ENCODE measurements at places on chromosomes 12 and 14.
A peak's percentile ranks its signal among the peaks of the same experiment; 100 is the strongest.

GRCh38 chr12:119447126-119447525 lies 112.6 kb downstream of the CCDC60 start:
- DNase-seq = no peak

GRCh38 chr12:131129839-131130238 lies 176.1 kb downstream of the ADGRD1 start:
- DNase-seq = no peak

- DNase-seq = no peak
These were observed 28.6 kb upstream of the ADGRD1 start for GRCh38 chr12:130924966-130925665.

- no peak for DNase-seq
These were observed 86.8 kb upstream of the EIF5 start for GRCh38 chr14:103247169-103247606.

DNA sequence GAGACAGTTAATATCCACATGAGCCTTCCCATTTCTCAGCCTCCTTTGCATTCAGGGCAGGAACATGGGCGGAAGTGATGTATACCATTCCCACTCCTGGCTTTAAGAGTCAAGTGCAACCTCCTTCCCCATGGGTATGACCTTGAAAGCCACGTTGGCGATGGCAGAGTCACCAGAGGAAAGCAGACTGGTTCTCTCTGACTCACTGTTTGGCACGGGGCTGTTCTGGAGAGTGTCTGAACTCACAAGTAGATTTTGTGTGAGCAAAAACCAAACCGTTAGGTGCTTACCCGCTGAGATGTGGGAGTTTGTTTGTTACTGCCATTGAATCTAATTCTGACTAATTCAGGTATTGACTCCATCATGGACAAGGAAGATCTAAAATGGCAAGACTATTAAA lies 36.7 kb upstream of the PZP start:
- no peak for DNase-seq

DNA sequence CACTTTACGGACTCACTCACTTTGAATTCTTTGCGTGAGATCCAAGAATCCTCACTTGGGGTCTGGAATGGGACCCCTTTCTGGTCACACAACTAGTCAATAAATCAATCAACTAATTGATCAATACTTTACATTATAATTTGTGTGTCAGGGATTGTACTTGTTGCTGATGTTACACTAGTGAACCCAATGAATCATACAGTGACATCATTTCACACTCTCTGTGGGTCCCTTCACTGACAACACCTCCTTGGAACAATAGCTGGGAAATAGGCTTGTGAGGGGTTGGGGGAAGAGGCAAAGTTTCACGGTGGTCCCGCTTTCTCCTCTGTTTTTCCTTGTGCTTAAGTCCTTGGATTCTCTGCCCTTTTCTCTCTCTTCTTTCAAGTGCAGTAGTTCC lies 35.0 kb downstream of the TPH2 start:
- no peak for DNase-seq

DNA sequence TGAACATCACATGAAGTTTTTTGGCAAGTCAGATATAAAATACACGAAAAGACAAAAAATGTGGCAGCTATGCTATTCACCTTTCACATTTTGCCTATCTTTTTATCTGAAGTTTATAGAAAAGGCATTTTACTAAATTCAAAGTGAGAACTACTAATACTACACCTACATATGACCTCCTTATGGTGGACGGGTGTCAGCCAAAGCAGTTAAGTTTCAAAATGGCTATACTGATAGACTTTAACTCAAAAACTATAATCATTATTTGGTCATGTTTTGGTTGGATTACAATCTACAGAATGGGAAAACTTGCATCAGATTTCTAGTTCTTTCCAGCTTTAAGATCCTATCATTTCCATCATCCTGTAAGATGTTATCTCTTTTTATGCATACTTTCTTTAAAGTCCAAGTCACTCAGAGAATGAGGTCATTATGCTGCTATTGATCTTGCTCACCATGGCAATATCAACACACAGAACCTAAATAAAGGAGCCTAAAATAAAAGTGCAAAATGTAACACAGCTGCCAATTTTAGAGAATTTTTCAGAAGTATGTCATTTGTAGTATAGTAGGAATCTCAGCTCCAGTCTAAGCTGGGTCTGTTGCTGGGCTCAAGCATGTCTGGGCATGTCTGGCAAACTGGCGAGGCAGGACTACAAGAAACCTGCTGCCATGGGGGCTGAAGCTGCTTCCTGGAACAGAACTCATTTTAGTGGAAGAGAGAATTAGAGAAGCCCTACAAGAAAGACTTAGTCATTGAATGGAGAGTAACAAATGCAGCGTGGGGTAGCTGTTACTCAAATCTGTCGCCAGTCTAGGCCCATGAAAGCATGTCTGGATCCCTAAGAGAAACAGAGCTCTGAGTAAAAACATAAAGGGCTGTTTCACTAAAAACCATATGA lies 7.6 kb upstream of the AEBP2 start:
- DNase-seq = no peak

GRCh38 chr14:104724407-104724980 lies 465 bp downstream of the ADSS1 start:
- peak; percentile 44 for DNase-seq

DNA sequence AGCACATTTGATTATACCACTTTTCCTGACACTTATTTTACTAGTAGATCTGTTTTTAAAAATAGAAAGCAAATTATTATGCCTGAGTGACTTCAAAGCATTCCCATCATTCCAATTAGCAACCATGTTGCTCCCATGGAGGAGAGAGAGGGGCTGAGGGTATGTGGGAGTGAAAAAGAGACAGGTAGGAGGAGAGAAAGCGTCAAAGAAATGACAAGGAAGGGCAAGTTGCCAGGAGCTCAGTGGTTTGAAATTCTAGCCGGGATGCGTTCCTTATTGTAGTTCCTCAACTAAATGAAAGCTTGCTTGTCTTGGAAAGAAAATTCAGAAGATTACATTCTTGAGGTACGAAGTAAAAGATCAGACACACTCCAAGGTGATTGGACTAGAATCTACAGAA lies 92.4 kb upstream of the PKP2 start:
- no peak for DNase-seq

DNA sequence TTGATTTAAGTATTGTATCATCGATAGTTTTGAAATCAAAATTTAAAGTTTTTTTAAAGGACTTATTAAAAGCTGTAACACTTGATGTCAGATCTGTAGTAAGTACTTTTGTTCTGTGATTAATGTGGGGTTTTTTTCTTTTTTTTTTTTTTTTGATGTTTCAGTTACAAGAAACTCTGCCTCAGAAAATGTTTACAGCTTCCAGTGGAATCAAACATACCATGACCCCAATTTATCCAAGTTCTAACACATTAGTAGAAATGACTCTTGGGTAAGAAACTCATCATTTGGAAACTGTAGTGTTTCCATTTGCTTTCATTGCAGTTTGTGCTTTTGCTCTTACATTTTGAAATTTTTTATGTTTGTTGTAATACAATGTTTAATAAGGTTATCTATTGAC lies 45.6 kb downstream of the TBK1 start:
- DNase-seq = no peak

GRCh38 chr14:77763316-77763715 lies 2.4 kb upstream of the SNW1 start:
- no peak for DNase-seq

DNA sequence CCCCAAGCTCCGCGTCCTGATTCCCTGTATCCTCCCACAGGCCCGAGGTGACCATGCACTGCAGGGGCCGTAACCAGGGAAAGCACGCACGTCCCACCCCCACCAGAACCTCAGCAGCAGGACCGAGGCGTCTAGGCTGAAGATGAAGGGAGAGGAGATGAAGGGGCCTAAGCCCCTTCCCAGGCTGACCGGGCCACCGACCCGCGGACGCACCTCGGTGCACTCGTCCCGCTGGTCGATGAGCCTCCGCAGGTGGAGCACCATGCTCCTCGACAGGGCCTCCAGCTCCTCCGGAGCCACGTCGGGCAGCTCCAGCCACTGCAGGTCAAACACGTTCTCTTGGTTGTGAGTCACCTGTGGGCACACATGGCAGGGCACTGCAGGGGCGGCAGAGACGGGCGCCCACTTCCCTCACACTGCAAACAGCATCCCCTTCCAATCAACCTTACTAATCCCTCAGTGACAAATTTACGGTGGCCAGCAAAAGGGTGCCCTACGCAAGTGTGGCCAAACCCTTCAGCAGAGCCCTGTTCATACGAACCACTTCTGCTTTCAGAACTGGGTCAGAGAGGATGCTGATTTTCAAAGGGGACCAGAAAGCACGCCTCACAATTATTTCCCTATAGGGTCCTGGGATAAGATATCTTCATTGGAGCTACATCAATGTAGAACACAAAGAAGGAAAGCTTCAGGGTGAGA lies 77.8 kb downstream of the CCDC88C start:
- DNase-seq = no peak

- DNase-seq = no peak
These were observed 37.5 kb downstream of the GPR68 start for GRCh38 chr14:91207008-91207407.

GRCh38 chr14:94423453-94424056 lies 29.0 kb downstream of the SERPINA11 start:
- DNase-seq = no peak

GRCh38 chr12:13075118-13075480 lies 28.4 kb downstream of the GSG1 start:
- DNase-seq = no peak

DNA sequence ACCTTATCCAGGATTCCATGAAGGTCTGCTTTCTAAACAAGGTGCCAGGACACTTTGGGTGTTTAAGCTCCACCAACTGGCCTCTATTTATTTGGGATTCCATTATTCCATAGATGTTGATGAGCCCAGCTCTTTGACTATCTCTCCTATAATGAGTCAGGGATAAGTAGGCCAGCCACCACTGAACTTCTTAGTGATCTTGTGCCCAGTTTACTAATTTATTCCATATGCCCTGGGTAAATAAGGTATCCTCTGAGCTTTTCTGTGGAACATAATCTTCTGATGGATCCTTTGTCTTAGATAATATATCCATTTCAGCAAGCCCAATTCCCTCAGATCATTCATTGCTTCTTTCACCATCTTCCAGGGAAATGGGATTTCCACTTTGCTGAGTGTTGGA lies 535.0 kb downstream of the FOXG1 start:
- no peak for DNase-seq

GRCh38 chr12:49160399-49160798 lies 28.5 kb downstream of the TUBA1A start:
- DNase-seq = no peak

DNA sequence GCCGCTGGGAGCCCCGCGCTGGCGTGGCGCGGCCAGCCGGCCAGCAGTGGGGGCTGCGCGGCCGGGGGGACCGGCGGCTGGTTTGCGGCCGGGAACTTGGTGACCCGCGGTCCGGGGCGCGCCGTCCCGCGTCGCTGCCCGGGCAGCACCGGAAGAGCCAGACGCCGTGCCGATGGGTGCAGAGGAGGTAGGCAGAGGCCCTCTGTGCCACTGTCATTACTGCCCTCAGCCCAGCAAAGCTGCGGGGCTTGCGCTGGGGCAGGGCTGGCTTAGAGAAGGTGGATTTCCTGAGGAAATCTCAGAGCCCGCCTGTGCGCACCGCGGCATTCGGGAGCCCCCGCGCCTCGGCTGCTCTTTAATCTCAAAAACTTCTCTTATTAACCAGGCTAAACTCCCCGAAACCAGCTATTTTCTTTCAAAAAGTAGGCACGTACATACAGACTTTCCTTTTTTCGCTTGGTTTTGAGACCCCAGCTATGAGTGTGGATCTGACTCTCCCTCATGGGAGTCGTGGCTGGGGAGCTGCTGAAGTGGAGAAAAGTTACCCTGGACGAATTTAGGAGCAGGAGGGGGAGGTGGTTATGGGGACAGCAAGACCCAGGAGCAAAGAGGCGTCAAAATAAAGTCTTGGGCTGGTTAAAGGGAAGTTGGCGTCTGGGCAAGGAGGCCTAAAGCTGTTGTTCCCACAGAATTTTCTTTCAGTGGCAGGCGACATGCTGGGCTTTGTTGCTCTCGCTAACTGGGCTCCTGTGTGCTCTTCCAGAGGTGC lies 802 bp downstream of the SUSD6 start:
- no peak for DNase-seq

DNA sequence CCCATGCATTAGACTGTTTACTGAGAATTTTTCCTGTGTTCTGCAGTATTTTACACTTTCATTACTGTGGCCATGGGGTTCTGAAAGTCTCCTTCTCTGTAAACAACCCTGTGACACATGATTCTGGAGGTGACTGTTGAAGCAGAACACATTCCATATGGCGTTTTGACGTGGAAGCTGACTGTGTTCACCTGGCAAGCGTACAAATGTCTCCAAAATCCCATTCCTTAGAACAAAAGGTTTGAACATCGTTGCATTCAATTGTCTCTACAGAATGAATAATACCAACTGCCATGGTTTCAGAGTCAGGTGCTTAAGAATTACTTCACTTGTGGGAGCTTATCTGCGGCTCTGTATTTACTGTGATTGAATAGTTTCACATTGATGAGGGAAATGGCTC lies 485.6 kb upstream of the TMEM132C start:
- no peak for DNase-seq

DNA sequence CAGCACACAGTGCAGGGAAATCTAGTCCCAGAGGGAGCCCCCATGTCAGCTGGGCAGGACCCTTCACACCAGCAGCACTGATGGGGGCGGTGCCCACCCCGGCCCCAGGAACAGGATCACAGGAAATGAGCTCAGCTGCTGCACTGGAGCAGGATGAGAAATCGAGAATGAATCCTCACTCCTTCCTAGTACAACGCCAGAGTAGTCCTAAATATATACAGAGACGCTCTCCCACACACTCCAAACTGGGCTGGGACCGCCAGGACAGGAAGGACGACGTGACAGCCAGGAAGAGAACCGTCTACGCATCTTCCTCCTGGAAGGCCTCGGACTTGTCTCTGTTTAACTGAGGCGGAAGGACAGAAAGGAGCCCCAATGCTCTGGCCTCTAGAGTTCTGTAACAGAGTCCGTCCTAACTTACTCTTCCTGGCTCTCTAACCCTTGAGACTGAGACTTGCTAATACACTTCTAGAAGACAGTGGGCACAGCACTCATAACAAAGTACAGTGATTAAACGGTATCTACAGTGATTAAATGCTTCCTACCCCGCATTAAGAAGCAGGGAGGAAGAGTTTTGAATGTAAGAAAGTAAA lies 33.4 kb downstream of the CDC42BPB start:
- DNase-seq = no peak

- DNase-seq = no peak
These were observed 1.8 kb upstream of the AKT1 start for GRCh38 chr14:104797115-104798044.

- no peak for DNase-seq
These were observed 7.0 kb upstream of the MAP1LC3B2 start for GRCh38 chr12:116551952-116552772.

DNA sequence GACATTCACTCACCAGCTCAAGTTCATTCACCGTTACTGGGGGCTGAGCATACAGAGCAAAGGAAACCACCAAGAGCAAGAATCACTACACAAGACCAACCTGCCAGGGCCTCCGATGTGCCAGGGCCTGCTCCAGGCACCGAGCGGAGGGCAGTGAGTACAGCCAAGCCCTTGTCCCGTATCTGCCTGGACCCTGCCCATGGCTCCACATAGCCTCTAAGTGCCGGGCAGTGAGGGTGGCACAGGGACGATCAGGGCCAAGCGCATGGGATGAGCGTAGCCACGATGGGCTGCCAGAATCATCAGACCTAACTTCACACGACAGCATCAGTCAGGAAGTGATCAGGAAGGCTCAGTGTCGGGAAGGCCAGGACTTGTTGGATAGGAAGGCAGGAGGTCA lies 199.6 kb downstream of the BCL11B start:
- no peak for DNase-seq
